ENCODE measurements at places on chromosomes 6 and 20.
A peak's percentile ranks its signal among the peaks of the same experiment; 100 is the strongest.

- no peak for DNase-seq
Observed at GRCh38 chr6:74181471-74181870, 485.5 kb downstream of the CD109 start.

DNA sequence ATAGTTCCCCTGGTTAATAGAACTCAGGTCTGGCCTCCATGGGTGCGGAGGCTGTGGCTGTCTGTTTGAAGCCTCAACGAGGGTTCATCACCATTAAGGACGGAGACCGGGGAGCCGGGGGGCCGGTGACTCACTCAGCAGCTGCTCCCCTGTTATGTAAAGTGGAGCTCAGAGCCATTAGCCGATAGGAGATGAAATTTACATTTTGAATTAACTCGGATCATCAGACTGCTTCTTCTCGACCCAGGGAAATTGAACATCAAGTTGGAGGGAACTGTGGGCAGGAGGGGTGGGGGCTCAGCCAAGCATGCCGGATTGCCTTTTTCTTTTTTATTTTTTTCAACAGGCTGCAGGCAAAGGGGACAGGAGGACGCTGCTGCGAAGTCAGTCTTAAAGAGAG is 12.3 kb downstream of the PCK1 start:
- no peak for DNase-seq

DNA sequence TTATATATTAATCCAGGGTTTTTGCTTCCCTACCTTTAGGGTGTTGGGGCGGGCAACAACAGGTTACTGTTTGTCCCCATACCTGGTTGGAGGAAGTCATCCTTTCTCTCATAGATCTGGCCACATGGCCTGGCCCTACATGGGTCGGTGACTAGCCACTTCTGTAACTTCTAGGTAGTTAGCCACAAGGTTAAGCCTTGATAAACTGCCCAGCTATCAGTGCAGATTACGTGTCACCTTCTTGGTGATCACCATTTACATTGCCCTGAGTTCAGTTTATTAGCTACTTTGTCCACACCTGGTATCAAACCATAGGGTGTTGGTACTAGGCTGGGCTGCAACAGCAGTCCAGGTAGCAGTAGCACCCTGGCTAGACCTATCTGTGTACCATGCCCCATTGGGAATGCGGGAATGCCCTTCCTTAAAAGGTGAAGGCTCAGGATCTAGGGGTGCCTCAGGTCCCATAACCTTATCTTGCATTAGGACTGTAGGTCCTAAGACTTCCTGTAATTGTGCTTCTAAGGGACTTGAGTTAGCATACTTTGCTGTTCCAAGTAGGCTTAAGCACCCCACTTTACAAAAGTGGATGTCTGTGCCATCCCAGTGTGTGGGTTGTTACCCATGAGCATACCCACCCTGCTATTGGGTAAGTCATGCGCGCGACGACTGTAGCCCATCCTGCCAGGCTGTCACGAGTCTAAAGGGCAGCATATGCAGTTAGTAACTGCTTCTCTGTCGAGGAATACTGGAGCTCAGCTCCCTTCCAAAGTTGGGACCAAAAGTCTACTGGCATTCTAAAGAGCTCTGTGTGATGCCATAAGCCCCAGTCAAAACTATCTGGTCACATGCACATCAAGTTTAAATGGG is 5.2 kb downstream of the ZKSCAN3 start:
- no peak for DNase-seq

DNA sequence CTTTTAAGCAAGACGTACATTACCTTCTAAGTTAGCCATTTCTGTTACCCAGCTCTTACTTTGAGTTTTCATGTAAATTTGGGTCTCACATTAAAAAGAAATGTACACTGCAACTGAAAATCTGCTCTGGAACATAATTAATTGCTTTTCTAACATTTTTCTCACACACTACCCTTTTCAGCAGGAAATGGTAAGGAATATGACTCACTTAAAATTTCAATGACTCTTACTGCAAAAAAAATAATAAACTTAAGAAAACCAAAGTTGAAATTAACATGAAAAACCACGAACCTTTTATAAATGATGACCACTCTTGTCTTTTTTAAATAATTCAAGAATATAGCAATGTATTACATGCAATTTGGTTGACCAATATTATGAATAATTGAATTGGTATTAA is 1.3 kb downstream of the CGA start:
- DNase-seq, result peak; percentile 44

GRCh38 chr6:143694560-143694959 is 16.8 kb downstream of the PHACTR2 start:
- no peak for DNase-seq

- peak; percentile 77 for DNase-seq
Observed at GRCh38 chr6:30544666-30545272, 11.5 kb downstream of the GNL1 start.

DNA sequence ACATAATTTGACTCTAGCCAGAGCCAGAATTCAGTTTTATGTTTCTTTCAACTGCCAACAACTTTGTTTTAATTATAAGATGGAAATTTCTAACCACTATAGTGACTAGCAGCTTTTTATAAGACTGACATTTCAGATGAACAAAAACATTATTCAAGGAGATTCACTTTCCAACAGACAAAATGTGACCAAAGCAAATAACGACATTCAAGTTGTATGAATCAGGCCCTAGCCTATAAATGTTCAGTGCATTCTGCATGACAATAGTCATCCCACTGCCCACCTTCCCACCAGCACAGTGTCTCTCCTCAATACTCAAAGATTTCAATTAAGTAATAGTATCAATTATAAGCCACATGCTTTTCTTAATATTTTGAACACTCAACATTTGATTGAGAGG is 200.7 kb downstream of the KHDC1L start:
- no peak for DNase-seq

DNA sequence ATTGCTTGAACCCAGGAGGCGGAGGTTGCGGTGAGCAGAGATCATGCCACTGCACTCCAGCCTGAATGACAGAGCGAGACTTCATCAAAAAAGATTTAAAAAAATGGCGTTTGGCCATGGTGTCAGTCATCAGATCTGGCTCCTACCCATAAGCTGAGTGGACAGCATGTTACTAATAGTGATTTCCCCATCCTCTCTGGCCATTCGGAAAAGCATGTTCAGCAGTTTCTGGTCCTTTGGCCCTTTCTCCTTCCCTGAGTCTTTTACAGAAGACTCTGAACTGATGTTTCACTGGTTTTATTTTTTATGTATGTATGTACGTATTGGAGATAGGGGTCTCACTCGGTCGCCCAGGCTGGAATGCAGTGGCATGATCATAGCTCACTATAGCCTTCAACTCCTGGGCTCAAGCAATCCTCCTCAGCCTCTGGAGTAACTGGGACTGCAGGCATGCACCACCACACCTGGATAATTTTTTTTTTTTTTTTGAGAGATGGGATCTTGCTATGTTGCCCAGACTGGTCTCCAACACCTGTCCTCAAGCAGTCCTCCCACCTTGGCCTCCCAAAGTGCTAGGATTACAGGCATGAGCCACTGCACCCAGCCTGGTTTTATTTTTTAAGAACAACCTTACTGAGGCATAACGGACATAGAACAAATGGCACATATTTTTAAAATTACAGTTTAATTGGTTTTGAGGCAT is 84.2 kb upstream of the CNKSR3 start:
- no peak for DNase-seq

DNA sequence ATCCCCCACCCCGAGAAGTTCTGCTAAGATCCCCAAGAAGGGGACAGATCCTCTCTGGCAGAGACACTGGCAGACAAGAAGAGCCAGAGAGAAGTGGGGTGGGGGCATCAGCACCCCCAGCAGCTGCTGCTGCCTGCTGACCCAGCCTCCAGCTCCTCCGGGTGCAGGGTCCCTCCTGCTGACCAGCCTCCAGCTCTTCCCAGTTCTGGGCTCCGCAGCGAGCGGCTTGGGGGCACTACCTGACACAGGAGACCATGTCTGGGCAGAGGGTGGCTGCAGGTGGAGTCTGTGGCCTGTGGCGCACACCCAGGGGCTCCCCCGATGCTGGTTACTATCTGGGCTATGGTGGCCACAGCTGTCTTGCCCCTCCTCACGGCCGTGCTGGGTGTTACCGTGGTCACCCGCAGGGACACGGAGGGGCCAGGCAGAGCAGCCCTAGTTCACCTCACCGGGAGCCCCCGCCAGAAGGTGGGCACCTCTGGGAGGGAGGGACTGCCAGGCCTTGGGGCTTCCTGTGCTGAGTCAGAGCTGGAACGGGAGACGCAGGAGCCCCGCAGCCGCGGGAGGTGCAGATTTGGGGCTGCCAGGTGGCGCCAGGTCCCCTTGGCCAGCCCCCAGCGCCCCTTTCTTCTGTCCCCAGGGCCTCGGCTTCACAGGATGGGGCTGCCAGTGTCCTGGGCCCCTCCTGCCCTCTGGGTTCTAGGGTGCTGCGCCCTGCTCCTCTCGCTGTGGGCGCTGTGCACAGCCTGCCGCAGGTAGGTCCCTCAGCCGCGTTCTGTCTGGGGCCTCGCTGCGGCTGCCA is 630 bp downstream of the LIME1 start:
- DNase-seq, result no peak

DNA sequence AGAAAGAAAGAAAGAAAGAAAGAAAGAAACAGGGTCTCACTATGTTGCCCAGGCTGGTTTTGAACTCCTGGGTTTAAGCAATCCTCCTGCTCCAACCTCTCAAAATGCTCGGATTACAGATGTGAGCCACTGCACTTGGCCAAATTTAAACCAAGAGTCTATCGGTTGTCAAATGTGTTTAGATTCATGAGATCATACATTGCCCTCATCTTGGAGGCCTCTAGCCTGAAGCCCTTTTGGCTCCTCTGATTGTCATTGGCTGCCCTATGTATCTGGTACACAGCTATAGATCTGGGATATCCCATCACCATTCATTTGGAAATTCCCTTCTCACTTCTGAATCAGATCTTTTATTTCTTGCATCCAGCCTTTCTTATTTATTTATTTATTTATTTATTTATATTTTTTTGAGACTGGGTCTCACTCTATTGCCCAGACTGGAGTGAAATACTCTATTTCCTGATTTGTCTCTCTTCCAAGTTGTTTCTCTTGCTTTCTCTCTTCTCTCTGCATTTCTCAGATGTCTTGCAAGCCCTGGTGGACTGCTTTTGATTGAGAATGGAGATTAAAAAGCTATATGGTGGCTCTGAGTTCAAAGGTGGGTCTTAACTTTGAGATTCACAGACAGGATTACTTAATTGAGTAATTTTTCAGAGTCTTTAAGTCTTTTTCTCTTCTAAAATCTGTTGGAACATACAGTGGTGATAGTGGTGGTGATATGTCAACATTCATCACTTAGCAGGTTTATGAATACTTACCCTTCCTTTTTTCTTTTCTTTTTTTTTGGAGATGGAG is 121.9 kb downstream of the GJA1 start:
- DNase-seq, result no peak

DNA sequence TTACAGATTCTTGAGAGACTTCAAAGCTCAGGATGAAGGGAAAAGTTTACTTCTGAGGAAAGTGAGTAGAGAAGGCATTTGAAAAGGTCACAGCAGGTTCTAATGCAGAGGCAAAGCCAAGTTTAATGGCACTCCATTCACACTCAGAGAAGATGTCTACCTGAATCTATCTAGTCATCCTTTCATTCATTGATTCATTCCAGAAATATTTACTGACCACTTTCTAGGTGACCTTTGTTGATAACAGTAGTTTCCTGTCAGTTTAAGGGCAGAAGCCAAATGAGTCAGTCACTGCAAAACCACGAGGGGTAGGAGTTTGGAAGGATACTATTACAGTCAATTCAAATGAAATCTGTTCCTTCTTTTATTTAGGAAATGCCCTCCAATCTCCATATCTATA is 30.8 kb downstream of the FBXO5 start:
- peak; percentile 39 for DNase-seq

- no peak for DNase-seq
Observed at GRCh38 chr6:136728976-136729515, 63.2 kb downstream of the MAP3K5 start.

DNA sequence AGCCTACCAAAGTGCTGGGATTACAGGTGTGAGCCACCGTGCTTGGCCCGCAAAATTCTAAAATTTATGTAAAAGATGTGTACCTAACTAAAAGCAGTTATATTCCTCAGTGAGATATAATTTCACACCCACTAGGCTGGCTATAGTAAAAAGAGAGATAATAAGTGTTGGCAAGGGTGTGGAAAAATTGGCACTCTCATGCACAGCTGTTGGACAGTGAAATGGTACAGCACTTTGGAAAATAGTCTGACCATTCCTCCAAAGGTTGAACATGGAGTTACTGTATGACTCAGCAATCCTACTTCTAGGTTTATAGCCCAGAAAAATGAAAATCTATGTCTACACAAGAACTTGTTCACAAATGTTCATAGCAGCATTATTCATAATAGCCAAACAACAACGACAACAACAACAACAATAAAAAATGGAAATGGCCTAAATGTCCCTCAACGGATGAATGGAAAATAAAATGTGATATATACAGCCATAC is 13.9 kb downstream of the C6orf15 start:
- DNase-seq, result no peak

GRCh38 chr6:54320871-54321270 is 12.6 kb downstream of the TINAG start:
- no peak for DNase-seq

- DNase-seq, result peak; percentile 73
Observed at GRCh38 chr6:124984668-124985338, 22.6 kb downstream of the RNF217 start.

DNA sequence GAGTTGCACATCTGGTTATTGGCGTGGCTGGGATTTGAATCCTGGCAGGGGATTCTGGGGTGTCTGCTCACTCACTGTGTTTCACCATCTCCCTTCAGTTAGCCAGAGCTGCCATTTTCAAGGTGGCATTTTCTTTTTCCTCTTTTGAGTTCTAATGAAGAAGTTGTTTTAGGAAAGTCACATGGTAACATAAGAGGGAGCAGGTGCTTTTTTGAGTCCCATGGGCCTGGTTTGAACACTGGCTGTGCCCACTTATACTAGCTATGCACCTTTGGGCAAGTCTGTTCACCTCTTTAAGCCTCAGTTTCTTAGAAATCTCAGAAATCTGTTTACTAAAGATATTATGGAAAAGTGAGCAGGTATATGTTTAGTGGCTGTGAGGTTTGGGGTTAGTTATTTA is 39.6 kb downstream of the ANKS1A start:
- no peak for DNase-seq

DNA sequence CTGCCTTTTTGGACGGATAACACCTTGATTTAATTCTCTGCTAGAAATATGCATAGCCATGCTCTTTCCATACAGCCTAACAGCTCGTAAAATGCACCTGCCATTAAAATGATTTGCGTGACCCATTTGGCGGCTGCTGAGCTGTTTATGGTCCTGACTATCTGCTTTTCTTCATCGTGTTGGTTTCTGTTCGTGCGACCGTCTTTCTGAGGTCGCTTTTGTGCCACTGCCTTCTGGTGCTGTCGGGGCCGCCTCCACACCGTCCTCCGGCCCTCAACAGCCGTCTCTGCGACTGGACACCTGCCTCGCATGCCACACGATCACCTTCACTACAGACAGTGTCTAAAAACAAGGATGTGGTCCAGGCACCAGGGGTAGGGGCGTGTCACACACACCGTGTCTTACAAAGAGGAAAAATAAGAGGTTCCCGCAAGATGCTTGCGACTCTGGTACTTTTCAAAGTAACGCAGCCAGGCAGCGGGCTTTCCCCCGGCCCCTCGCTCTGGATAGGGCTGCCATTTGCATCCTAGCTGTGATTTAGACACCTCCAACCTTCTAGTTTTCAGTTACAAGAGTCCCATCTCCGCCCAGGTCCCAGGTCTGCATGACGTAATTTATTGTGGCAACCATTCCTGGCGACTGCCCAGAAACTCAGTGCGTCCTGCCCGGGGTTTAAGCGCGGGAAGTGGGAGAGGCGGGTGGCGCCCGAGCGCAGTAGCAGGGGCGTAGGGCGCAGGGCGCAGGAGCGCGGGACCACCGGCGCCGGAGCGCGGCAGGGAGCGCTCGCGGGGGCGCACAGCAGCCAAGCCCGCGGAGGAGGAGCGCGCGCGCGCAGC is at the start of gene STMND1:
Gene STMND1 (plus strand): TSS at position 629 of the 836 bp plus-strand sequence. CDS start 208 bp downstream, outside the sequence.
- DNase-seq, result peak; percentile 32

All from astrocyte of the spinal cord (primary cell).